Cortex of kidney (tissue), 1 donor: ENCODE measurements at places on chromosomes 3 and 15.
A peak's percentile ranks its signal among the peaks of the same experiment; 100 is the strongest.

- no peak for DNase-seq
Observed at GRCh38 chr15:94584833-94585244, 353.5 kb downstream of the MCTP2 start.

DNA sequence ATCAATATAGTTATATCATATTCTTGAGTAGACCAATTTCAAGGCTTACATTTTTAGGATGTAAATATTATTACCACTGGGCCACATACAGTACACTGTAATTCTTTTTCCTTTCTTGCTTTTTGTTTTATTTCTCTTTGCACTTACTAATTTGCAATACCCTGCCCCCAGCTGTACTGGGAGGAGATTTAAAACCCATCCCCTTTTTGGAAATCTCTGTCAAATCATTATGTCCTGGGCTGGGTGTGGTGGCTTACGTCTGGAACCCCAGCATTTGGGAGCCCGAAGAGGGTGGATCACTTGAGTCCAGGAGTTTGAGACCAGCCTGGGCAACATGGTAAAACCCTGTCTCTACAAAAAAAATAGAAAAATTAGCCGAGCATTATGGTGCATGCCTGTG, 16.2 kb downstream of the ZBTB11 start:
- DNase-seq = no peak

- DNase-seq = no peak
Observed at GRCh38 chr3:11245276-11245675, 26.9 kb upstream of the ATG7 start.

DNA sequence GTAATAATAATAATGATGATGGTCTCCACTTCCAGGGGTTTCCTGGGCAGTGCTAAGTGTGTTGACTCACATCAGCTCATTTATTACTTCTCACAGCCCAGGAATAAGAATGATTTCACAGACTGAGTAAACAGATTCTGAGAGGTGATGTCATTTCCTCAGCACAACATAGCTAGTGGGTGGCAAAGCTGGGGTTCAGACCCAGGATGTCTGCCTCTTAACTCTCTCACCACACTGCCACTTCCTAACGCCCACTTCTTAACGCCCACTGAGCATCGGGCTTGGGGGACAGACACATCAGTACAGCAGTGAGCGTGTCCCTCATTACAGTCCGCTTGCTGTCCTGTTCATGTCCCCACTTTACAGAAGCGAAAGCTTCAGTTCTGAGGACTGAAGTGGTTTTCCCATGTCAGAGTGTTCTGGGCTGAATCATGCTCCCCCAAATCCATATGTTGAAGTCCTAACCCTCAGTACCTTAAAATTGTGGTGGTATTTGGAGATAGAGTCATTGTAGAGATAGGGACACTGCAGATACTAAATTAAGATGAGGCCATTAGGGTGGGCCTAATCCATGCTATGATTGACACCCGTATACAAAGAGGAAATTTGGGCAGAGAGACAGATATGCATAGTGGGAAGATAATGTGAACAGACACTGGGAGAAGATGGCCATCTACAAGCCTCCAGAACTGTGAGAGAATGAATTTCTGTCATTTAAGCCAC, 68.0 kb downstream of the ATP2B2 start:
- DNase-seq = no peak

- no peak for DNase-seq
Observed at GRCh38 chr3:37885814-37886213, 24.1 kb downstream of the CTDSPL start.

- DNase-seq = no peak
Observed at GRCh38 chr3:40079203-40079846, 230.2 kb upstream of the EIF1B start.

GRCh38 chr3:69321301-69322157, 64.4 kb downstream of the FRMD4B start:
- no peak for DNase-seq

DNA sequence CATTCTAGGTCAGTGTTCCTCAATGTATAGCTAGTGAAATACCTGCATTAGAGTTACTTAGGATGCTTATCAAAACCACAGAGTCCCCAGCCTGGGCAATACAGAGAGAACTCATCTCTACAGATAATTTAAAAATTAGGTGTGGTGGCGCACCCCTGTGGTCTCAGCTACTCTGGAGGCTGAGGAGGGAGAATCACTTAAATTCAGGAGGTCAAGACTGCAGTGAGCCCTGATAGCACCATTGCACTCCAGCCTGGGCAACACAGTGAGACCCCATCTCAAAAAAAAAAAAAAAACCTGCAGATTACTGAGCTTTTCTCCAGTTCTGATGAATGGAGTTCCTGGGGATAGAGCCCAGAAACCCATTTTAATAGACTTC, 10.1 kb upstream of the MINDY2 start:
- no peak for DNase-seq

- peak; percentile 85 for DNase-seq
Observed at GRCh38 chr3:159763602-159764489, 224.8 kb upstream of the IL12A start.

- DNase-seq = no peak
Observed at GRCh38 chr3:13168391-13168790, 95.2 kb upstream of the IQSEC1 start.

- no peak for DNase-seq
Observed at GRCh38 chr15:90232941-90233386, 777 bp downstream of the CIB1 start.

DNA sequence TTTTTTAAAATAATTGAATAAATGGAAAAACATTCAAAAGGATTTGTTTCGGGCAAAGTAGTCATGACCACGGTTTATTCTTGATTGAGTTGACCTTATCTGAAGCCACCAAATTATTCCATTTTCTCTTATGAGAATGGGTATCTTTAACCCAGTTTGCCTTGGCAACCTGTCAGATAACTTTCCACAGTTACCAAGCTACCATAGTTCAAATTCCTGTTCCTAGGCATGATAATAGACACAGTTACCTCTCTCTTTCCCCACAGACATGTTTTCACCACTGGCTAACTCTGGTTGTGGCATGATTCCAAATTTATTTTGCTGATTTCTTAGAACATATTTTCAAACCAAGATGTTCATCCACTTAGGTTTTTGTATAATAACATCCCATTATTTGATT, 84.9 kb downstream of the NECTIN3 start:
- no peak for DNase-seq

DNA sequence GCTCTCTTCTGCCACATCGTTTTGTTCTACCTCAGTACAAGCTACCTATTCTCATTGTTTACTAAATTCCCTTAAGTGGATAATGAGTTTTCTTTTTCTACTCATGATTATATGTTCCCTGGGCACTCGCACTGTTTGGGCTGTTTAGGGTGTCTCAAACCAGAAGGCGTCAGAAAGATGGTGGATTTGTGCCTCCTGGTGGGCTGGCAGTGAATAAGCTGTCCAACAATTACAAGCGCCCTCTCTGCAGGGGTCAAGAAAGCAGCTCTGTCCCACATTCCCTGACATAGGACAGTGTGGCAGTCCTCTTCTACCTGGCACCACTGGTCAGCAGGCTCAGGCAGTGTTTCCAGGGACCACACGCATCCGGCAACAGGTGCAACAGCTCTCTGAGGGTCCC, 173.4 kb upstream of the PPP2R3A start:
- no peak for DNase-seq

DNA sequence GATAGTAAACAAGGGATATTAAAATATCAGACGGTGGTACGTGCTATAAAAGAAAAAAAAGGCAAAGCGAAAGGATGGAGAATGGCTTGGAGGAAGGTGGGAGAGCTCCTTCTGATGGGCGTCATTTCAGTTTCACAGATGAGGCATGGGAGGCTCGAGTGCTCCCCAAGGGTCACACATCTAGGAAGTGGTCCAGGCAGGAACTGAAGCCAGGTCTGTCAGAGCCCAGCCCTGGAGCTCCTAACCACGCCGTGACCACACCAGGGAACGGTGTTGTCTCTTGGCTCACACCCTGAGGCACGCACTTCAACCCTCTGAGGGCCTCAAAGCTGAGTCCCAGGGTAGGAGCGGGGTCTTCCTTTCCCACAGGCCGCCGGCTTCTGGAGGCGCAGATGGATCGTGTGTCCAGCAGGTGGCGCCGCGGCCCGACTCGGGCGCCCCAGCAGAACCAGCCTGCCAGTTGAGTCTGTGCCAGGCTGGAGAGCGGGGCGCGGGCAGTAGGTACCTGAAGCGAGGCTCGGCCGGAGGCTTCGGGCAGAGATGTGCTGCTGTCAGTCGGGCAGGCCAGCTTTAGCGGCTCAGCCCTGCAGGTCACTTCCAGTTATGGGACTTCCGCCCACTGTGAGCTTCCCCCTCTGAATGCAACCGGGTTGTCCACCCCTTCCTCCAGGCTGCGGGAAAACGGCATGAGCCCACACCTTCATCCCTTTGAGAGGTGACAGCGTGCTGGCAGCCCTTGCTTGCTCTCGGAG, 68.1 kb downstream of the SLC6A1 start:
- no peak for DNase-seq

- DNase-seq = no peak
Observed at GRCh38 chr15:40038638-40039543, at the start of gene SRP14. SRP14 (minus strand) TSS chr15:40039181; CDS start chr15:40039116, 65 bp downstream.

DNA sequence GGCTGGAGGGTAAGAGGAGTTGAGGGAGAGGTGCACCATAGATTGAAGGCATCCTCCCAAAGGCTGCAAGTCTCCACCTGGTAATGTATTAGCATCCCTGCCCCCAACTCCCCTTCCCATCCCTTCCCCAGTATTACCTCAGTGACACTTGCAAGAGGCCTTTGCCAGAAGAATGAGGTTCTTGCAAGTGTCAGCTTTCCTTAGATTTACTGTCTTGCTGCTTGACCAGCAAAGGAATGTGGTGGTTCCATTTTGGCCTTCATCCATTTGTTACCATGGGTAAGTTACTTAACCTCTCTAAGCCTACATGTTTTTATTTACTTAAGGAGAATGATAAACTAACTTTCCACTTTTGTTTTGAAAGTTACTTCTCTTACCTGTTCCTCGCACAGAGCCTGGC, 108.9 kb downstream of the LRTM1 start:
- no peak for DNase-seq

DNA sequence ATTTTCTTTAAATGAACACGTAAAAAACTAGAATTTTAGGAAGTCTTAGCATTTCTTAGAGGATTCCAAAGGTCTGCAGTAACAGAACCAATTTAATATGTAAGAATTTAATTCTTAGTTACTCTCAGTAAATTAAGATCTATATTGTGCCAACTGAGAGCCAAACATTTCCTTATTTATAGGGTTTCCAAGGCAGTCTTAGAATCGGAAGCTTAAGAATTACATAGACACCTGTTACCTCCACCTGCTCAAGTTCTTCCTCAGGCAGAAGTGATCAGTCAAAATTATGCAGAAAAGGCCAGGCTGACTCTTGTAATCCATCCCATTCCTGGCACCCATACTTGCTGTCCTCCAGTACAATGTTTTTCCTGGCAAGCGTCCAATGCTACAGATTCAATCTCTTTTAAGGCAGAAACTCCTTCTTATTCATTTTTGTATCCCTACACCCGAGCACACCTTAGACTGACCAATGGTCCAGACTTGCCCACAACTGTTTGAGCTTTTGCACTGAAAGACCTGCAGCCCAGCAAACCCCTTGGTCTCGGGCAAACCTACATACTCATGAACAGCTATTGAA, 64.3 kb downstream of the NCEH1 start:
- no peak for DNase-seq

GRCh38 chr3:23068016-23068728, 135.0 kb upstream of the UBE2E2 start:
- DNase-seq = no peak

GRCh38 chr3:157201648-157202278, 41.8 kb upstream of the CCNL1 start:
- no peak for DNase-seq

DNA sequence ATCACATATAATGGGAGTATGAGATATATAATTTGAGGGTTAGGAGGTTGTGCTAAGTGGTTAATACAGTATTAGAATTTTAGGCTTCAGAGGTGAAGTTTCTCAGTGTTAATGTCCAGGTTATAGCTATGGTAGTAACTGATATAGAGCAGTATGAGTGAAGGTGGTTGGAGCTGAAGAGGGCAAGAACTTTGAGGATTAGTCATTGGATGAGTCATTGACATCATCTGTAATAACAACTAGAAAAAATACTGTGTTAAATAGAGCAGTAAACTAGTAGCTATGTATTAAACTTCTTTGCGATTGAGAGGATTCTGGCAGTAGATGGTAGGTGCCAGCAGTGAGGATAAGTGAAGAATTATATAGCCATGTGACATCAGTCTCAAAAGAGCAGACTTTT, 47.5 kb upstream of the EIF3J start:
- no peak for DNase-seq

DNA sequence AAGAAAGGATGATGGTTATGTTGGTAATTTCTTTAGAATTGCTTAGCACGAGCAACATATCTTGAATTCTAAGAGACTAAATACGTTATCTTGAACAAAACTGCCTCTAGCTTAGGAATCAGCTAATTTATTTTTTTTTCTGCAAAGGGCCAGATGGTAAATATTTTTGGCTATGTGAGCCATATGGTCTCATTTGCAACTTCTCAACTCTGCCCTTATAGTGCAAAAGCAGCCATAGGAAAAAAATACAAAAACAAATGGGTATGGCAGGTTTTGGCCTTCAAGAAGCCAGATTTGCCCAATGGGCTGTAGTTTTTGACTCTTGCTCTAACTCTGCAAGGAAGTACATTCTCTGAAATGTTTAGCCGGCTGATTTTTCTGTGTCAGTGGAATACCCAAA, 11.9 kb downstream of the OXSM start:
- DNase-seq = no peak

- no peak for DNase-seq
Observed at GRCh38 chr3:195895861-195896360, 12.4 kb downstream of the TNK2 start.

DNA sequence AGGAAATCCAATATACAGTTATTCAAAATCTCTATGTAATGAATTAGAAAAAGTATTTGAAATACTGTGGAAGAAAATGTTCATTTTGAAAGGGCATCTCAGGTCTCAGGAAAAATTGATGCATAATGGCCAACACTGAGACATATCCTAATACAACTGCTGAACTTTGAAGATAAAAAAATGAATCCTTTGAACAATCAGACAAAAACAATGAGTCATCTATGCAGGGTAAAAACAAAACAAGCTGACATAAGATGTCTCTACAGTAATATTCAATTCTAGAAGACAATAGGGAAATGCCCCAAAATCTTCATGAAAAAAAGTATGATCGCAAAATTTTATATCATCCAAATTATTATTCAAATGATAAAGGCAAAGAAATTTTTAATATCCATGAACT, 34.0 kb upstream of the ZNF280D start:
- no peak for DNase-seq

GRCh38 chr15:47983533-47983932, 137.3 kb upstream of the SLC24A5 start:
- DNase-seq = no peak

- DNase-seq = no peak
Observed at GRCh38 chr15:38671675-38672254, 107.2 kb upstream of the RASGRP1 start.

DNA sequence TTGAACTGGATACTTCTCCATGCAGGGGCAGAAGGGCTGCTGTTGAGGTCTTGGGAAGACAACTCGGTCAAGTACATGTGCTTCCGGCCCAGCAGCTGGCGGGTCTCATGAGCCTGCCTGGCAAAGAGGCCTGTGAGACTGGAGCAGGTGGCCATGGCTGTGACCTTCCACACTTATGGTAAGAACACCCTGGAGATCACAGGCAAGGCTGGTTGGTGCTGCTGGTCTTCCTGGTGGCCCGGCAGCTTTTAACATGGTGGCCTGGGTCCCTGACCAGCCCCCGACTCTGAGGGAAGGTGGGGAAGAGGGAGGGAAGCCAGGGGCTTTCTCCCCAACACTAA, 15.4 kb downstream of the CHRD start:
- no peak for DNase-seq

GRCh38 chr3:108834551-108834950, 12.0 kb downstream of the TRAT1 start:
- no peak for DNase-seq

GRCh38 chr3:117104792-117105191, 395.2 kb downstream of the TUSC7 start:
- DNase-seq = no peak

GRCh38 chr15:69288531-69289341, 10.0 kb upstream of the PAQR5 start:
- DNase-seq = no peak
